ENCODE measurements at places on chromosomes 7 and 10.
A peak's percentile ranks its signal among the peaks of the same experiment; 100 is the strongest.

DNA sequence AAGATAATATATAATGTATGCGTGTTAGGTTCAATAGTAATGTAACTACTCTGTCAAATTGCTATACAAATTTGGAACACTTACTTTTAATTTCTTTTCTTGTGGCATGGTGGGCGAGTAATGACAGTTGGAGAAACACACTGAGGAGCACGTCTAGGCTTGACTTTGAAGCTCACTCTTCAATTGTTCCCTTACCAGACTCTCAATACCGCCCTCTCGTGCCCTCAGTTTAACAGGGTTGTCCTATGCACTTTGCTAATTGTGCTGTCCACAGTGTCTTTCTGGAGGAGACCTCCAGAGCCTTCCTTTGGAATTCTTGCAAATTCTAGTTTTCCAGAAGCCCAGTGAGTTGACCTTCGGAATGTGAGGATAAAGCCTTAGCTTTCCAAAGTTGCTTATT lies 107.2 kb upstream of the RELN start:
- no peak for DNase-seq

- no peak for DNase-seq
These were observed 38.7 kb downstream of the RAB18 start for GRCh38 chr10:27542812-27543211.

DNA sequence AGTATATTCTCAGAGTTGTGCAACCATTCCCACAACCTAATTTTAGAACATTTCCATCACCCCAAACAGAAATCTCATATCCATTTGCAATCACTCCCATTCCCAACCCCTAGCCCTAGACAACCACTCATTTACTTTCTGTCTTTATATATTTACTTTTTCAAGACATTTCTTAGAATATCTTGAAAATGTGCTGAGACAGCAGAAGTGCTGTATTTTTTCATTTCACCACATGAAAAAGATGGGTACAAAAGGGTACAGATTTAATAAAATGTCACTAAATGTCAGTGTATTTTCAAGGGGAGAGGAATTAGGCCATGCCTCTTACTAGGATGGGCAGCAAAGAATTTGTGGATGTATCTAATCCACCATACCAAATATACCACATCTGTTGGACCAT lies 51.6 kb upstream of the CCDC6 start:
- no peak for DNase-seq

DNA sequence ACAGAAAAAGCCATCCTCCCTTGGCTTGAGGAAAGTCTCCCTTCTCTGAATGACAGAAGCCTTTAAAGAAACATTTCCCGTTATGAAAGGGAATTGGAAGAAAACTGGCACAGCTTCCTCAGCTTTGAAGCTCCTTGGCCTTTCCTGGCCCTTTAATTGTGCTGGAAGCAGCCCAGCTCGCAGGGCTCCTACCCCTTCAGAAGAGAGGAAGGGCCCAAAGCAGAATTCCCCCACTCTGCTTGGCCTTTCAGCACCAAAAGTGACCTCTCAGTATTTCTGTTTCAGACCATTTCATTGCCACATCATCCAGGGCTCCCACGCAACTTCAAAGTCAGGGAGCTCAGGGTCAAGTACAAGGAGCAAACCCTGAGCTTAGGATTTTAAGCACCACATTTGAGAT lies 4.2 kb downstream of the AFAP1L2 start:
- no peak for DNase-seq

- DNase-seq: no peak
These were observed 4.0 kb upstream of the DIP2C start for GRCh38 chr10:693506-693905.

DNA sequence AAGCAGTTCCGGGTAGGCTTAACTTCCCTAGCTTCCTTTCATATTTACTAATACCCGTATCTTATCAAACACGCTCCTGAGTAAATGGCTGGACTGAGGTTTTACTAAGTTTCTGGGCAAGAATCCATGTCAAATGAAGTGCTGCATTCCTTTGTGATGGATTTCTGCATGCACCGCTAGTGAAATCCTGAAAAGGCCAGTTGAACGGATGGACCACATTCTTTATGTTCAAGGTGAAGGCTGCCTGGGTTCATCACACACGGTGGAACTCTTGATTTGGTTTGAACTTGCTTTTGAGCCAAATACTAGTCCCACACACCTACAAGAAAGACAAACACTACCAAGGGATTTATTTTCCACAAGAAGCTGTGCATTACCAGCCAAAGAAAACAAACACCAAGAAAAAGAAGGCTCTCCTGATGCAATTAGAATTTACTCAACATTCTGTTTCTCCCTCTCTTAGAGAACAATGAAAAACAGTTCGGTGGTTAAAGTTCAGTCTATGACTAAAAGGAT lies 255.0 kb upstream of the SEMA3C start:
- no peak for DNase-seq

GRCh38 chr7:46024263-46024916 lies 103.3 kb upstream of the IGFBP3 start:
- DNase-seq: no peak

DNA sequence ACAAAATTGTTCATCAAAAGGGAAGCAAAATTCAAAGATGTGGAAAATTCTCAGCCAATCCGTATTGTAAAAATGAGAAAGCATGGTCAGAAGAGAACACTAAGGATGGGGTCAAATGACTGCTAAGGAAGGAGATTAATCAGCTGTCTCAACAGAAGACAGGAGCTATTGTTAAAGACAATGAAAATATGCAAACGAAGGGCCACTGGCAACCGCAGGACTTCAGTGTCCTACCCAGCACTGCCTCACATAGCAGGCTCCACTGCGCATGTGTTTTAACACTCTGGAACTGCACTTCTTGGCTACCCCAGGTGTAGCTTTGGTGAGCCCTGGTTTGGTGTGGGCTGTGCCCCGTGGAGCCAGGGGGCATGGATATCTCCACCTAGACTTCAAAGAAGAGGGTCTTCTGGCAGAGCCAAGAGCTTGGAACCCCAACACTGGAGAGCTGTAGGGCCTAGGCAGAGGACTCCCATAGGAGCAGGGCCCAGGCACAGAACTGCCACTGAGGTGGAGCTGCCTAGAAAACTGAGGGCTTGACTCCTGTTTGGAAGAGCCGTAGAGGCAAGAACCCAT lies 176.2 kb upstream of the GDF10 start:
- DNase-seq: no peak

- no peak for DNase-seq
These were observed 32.8 kb downstream of the BICC1 start for GRCh38 chr10:58545427-58545826.

GRCh38 chr7:100132697-100133151 lies 6.0 kb downstream of the MBLAC1 start:
- DNase-seq: no peak

DNA sequence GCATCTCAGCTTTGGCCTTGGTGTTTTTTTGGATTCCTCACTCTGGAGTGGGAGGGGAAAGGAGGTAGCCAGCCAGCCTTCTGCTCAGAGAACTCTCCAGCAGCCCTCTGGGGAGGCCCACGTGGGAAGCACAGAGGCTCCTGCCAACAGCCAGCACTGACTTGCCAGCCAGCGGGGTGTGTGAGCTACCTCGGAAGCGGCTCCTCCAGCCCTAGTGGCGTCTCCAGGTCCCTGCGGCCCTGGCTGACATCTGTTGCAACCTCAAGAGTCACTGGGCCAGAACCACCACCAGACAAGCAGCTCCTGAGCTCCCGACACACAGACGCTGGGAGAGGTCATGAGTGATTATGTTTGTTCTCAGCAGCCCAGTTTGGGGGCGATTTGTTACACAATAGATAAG lies 180.2 kb upstream of the FZD8 start:
- DNase-seq: no peak

- DNase-seq: no peak
These were observed 60.0 kb downstream of the CHN2 start for GRCh38 chr7:29254591-29254990.

- DNase-seq: no peak
These were observed 20.8 kb upstream of the NCAPG2 start for GRCh38 chr7:158725506-158725800.

DNA sequence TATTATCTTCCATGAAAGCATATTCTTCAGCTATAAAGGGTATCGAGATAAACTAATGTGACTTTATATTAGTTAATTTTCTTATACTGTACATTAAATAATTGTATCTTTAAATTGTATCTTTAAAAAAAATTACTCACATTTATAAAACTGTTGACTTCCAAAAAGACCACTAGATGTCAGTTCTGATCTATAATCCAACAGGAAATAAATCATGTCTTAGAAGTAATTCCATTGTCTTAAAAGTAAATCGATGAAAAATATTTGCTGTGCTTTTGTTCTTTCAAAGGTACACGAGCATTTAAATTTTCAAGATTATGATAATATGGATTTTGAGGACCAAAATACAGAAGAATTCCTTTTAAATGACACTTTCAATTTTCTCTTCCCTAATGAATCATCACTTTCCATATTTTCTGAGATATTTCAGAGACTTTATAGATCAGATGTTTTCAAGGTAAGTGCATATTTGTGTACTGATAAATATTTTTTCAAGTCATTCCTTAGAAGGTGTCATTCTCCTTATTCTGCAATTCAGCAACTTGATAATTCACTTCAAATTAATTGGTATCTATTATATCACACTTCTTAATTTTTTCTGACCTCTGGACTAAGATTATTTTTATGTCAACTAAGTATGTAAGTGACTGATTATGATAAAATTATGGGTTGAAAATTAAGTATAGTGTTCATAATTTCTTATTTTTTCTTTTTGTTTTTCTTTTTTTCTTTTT lies 138.5 kb downstream of the CPED1 start:
- no peak for DNase-seq

DNA sequence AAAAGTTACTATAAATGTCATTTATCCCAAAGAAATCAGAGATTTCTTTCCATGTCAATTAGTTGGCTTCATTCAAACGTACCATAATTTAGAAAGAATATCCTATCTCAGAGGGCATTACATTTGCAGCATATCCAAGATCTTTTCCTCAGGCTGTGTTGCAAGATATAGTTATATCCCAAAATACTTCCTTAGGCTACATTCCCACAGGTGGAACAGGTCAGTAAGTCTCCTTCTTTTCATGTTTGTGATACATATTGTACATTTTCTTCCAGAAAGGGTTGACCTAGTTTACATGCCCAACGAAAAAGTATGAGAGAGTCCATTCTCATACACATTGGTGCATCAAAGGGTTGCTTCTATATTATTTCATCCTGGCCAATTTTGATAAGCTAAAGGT lies 26.9 kb upstream of the VWA2 start:
- no peak for DNase-seq

- DNase-seq: no peak
These were observed 180.3 kb downstream of the CCDC71L start for GRCh38 chr7:106480616-106481031.

DNA sequence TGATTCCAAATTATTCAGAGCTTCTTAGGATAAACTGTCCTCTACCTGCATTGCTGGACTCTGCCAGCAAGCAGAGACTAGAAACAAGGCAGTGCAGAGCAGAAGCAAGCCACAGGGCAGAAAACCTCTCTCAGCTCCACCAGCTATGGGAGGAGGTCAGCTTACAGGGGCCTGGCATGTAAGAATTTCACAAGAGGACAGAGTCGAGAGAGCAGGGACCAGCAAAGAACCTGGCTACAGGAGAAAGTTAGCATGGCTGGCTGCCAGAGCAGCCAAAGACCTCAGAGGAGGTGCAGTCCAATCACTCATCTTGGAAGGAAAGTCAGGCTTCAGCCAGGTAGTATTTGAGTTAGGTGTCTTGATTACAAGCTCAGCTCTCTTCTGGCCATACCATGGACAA lies 62.9 kb downstream of the ENO4 start:
- no peak for DNase-seq

GRCh38 chr10:106267591-106267990 lies 896.9 kb downstream of the SORCS1 start:
- DNase-seq: no peak

GRCh38 chr10:55410415-55410885 lies 609.4 kb upstream of the PCDH15 start:
- DNase-seq: no peak

GRCh38 chr10:29257106-29257783 lies 31.6 kb upstream of the LYZL1 start:
- DNase-seq: no peak

- DNase-seq: no peak
These were observed 48.2 kb upstream of the LAMB4 start for GRCh38 chr7:108178398-108178797.

DNA sequence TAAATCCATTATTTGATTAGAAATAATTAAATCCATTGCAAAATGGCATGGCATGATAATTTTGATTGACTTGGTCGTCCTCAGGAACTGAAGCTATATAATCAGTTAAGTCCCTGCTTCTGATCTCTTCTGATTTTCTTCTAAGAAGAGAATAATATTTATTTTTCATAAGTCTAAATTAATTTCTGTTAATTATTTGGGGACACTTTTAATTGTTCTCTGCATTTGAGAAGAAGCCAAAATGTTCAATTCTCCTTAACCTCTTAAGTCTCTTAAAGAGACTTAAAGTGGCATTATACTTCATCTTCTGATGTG lies 67.2 kb downstream of the CAV1 start:
- DNase-seq: no peak

GRCh38 chr10:92757066-92757710 lies 67.4 kb downstream of the HHEX start:
- peak; percentile 89 for DNase-seq

GRCh38 chr7:68512466-68512865 lies 1085.8 kb upstream of the AUTS2 start:
- no peak for DNase-seq

DNA sequence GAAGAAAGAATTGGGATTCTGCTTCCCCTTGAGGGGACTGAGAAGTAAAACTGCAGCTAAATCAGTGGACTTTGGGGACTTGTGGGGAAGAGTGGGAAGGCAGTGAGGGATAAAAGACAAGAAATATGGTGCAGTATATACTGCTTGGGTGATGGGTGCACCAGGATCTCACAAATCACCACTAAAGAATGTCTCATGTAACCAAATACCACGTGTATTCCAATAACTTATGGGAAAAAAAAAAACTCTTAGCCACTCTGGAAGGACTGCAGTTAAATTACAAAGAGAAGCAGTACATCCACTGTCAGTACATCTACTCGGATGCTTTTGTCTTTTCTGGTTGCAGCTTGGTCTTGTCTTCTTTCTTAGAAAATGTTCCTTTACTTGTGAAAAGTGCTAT lies 27.4 kb upstream of the GOT1 start:
- no peak for DNase-seq

- no peak for DNase-seq
These were observed 72.0 kb downstream of the KMT2C start for GRCh38 chr7:152363798-152364197.

GRCh38 chr10:61901829-61902444 lies 438 bp downstream of the ARID5B start:
- no peak for DNase-seq

GRCh38 chr10:60883187-60883586 lies 60.8 kb downstream of the RHOBTB1 start:
- DNase-seq: no peak

DNA sequence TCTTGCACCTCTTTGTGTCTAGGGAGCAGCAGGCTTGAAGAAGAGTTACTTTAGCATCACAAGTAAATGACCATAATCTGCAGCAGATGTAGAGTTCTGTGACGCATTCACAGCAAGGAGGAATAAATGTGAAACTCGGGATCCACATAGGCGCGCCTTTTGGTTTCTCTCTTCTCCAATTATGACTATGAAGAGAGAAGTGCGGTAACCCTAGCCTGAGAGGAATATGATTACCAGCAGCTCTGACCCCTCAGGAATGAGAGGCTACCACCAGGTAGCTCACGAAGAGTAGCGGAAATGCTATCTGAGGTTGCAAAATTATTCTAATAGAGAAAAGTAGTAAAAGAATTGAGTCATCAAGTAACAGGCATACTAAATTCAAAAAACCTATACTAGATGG lies 25.2 kb upstream of the DMTF1 start:
- no peak for DNase-seq
